Epithelial cell of umbilical artery (primary cell): ENCODE measurements at places on chromosomes 5 and 9. TPM values are rescaled to one million over a fixed set of nuclear protein-coding genes. Genes with fewer than 3 reads are reported as not detected.

LCN1 gene
- total RNA-seq = not detected in 2 replicates

ANKRD34B gene
- not detected in 2 replicates for total RNA-seq

CATSPER3 gene
- total RNA-seq = not detected in 2 replicates

TMEM252 gene
- not detected in 2 replicates for total RNA-seq
